ENCODE measurements at places on chromosomes 6 and 20.

- no peak for DNase-seq
Observed at GRCh38 chr6:147941143-147941542, 401.5 kb upstream of the SASH1 start.

DNA sequence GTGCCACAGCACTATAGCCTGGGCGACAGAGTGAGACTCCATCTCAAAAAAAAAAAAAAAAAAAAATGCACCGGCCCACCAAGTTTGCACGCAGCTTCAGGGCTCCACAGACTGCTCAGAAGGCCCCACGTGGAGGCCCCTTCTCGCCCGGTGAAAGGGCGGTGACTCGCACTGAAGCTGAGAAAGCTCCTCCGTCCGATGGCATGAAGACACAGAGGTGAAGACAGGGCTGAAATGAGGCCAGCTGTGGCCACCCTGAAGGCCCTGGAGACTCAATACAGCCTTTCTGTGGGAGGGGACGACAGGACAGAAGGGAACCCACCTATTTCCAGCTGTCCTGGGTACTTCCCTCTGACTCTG is 84.0 kb downstream of the PTPN1 start:
- no peak for DNase-seq

DNA sequence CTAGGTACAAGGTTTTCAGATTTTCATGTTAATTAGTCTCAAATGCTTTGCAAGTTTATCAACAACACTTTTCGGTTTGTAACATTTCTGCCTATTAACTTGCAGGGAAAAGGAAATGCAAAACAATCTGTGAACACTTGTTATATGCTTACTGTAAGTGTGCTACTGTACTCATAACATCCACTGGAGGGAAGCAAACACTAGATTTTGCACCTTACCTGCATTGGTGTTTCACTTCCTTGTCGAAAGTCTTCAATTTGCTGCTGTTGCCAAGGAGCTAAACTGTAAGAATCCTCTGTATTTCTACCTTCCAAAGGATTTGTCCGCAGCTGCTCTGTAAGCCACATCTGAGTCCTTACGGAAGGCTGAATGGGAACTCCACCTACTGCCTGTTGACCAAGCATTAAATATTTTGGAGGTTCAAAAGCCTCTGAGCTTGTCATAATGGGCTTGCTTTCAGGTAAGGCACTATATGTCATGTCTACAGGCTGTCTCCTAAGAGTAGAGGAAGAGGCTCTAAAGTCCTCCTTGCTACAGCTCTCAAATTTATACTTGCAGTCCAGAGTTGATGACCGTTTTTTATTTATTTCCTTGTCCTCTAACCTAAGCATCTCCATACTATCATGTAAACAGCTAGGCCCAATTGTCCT is 17.3 kb downstream of the PLN start:
- peak; percentile 41 for DNase-seq

DNA sequence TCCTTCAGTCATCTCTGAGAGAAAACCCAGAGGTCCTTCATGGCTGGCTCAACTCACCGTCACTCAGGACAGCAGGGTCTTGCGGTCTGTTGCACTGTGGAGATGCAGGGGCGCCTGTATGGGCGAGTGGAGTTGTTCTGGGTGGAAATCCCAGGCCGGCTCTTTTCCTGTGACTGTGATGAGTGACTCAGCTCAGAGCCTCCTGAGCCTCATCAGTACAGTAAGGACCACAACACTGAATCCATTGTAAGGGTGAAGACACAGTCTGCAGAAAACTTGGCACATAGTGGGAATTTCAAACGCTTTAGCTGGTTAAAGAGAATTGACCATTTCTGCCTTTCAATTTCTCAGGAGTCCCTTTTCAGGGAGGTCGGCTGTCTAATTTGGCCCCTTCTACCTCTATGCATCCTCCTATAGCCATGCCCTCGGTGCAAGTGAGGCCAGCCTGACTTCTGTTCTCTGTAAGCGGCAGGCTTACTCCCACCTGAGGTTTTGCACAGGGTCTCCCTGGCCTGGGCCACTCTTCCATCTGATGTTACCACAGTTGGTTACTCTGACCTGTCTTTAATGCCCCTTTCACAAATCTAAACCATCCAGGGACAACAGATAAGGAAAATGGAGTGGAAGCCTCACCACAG is 35.5 kb upstream of the TBXT start:
- no peak for DNase-seq

DNA sequence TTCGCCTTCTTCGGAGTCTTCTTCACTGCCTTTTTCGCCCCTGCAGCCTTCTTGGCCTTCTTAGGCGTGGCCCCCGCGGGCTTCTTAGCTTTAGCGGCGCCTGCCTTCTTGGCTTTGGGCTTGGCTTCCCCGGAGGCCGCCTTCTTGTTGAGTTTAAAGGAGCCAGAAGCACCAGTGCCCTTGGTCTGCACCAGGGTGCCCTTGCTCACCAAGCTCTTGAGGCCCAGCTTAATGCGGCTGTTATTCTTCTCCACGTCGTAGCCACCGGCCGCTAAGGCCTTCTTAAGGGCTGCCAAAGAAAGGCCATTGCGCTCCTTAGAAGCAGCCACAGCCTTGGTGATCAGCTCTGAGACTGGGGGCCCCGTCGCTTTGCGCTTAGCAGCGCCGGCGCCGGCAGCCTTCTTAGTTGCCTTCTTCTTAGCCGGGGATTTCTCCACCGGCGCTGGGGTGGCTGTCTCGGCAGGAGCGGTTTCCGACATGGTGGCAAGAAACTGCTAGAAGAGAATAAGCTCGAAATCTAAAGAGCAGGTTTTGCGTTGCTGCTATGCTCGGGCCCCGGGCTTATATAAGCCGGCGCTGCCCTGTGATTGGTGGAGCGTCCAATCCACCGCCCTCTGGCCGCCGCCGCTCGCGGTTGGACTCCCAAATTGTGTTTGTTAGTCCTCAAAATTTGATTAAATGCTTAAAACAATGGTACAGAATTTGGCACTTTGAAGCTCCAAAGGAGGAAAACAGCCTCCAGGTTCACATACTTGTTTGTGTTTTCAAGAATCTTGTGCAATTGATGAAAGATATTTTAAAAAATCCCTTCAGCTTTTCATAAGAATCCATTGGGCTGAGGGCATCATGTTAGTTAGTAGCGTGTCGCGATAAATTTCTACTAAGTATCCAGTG is 44.9 kb downstream of the OR2B2 start:
- DNase-seq: peak; percentile 35

DNA sequence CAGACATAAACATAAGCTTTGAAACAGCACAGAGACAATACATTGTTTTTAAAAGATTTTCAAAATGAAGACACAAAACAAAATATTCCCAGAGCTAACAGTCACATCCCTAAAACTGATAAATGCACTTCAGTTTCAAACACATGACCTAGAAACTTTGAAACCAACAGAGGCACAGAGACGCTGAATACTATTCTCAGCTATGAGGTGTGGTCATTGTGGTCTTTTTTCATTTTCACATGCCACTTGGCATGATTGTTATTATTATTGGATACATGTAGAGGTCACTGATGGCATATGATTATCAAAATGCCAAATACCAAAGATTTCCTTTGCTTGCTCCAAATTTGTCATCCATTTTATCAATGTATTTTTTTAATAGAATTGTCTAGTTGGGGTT is 306.9 kb downstream of the QKI start:
- no peak for DNase-seq

DNA sequence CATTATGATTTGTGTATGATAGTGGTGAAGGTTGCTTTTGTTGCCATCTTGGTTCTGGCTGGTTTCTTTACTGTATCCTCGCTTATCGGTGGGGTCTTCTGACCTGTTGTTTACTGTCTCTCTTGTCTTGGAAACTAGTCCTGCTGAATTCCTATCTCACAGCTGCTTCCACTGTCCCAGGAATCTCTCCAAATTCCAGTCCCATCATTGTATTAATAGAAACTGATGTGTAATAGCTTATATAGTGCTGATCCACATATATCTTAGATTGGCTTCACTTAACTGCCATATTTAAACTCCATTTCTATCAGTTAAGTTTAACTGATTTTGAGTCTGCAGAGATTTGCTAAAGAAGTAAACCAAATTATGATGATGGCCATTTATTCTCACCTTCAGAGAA is 5.9 kb downstream of the GTF2H5 start:
- no peak for DNase-seq

DNA sequence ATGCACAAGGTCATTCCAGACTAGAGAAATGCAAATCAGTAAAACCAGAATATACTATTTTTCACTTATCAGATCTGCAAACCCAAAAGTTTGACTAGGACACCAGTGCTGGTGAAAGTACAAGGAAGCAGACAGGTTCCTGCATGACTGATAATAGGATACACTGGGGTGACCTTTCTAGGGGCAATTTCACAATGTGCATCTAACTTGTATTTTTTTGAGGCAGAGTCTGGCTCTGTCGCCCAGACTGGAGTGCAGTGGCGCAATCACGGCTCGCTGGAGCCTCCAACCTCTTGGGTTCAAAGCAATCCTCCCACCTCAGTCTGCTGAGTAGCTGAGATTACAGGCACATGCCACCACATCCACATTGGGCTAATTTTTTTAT is 11.4 kb downstream of the COMMD7 start:
- DNase-seq: no peak

DNA sequence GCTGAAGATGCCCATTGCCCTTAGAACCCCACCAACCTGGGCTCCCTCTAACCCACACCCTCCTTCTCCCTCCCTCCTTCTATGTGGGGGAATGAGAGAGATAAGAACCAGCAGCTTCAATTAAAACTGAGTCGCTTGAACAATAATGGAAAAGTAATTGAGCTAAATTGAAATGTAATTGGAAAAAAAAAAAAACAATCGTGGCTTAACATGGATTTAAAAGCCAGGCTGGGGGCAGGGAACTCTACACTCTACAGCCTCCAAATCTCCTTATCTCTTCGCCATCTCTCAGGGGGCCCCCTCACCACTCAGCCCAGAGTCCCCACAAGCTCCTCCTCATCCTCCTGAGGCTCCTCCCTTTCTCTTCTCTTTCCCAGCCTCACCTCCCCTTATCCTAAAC is 83.2 kb downstream of the MDGA1 start:
- DNase-seq: no peak

DNA sequence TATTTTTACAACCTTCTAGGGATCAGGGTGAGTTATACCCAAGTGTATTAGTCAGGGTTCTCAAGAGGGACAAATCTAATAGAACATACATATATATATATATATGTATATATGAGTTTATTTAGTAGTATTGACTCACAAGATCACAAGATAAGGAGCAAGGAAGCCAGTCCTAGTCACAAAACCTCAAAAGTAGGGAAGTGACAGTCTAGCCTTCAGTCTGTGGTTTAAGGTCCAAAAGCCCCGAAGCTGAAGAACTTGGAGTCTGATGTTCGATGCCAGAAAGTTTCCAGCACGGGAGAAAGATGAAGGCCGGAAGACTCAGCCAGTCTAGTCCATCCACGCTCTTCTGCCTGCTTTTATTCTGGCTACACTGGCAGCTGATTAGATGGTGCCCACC is 632.7 kb upstream of the AGPAT4 start:
- DNase-seq: no peak

DNA sequence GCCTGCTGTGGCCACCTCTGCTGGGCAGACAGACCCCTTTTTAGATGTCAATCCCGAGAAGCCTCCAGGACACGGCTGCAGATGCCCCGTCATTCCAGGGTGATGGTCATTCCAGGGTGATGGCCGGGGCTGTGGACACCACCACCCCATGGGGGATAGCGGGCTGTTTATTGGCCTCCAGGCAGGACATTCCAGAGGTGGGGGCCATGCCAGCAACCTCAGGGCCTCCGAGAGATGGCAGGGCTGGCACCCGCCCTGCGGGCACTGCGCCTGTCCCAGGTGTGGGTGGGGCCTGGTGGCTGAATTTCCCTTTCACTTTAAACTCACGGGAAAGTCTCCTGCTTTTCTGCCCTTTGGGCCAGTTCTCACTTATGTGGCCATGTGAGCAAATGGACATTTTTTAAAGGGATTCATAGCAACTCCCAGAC is 14.5 kb downstream of the COL9A3 start:
- DNase-seq: no peak
